ENCODE measurements at places on chromosomes 7 and 10. TPM values are rescaled to one million over a fixed set of nuclear protein-coding genes. Genes with fewer than 3 reads are reported as not detected.

Gene PGAM1
- total RNA-seq, result 1,184 TPM

Gene CPA4
- 17.9 TPM for total RNA-seq

DNA sequence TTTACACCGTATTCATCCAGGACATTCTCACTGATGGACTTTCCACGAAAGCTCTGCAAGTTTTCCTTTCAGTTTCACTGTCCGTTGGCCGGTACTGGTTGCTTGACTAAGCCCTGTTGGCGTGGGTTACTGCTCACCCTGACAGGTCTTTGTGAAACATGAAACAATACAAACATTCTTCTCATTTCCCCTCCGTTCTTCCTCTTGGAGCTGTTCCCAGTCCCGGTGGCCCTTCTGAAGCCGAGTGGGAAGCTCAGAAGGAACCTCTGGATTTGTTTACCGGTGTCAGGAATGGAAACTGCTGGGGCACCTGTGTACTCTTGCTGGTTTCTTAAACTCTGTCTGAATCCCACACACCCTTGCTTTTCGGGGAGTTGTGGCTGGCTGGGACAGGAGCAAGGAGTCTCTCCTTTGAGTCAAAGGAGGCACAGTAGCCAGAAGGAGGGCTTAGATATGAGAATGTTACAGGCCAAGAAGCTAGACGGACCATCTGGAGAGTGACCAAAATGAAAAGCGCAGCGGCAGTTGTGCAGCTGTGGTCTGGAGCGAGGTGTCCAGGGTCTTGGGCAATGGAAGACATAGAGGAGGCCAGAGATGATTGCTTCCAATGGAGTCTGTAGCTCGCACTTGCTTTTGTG lies 45.7 kb downstream of the LYZL2 start:
- DNase-seq, result peak; percentile 83

Gene PLAU
- 188 TPM for total RNA-seq

Data from RPMI7951 (cell line).